Activated CD4-positive, alpha-beta memory T cell treated with anti-CD3 and anti-CD28 coated beads for 36 hours (primary cell): ENCODE measurements at places on chromosomes 1 and 21. TPM values are rescaled to one million over a fixed set of nuclear protein-coding genes. Genes with fewer than 3 reads are reported as not detected.

DNA sequence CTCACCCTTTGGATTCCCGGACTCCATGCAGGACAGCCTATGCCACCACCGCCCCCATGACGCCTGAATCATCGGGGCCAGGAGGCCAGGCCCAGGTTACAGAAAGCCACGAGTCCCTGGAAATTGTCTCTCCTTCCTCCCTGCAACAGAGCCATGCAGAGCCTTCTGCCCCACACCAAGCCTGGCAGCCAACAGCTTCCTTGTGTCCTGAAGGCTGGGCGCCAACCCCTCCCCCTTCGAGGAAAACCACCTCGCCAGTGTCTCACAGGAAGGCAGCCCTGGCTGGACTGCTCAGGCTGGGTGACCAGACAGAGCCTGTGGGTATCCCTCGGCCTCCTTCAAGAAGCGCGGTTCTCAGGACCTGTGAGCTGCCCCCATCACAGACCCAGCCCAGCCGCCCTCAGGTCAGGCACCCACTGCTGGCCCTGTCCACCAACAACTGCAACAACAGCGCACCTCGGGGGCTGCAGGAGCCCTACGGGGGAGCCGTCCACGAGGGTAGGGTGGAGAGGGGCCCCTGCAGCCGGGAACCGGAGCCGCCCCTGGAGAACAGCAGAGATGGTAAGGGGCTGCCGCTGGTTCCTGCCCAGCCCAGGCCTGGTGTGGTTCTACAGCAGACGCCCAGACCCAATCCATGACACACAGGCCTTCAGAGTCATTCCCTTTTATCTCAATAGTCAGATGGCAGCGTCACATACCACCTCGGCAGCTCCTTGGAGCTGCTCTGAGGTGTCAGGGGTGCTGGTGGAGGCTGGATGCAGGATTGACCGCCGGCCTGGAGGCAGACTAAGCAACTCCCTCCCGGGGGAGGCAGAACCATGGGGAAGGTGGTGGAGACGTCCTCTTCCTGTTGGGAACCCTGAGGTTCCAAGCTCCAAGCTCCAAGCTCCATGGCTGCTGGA, 23.7 kb downstream of the KIAA1614 start:
- H3K36me3 ChIP-seq: no peaks in the 10 kb centered on the region
- no peak overlapping the region for H3K27ac ChIP-seq
- H3K4me1 ChIP-seq: no peaks in the 10 kb centered on the region
- DNase-seq: no peak

- H3K4me1 ChIP-seq: peaks cover 35% of the 10 kb centered on the region
- no peak for DNase-seq
- H3K4me3 ChIP-seq: no peak overlapping the region
- H3K36me3 ChIP-seq: peaks cover 47% of the 10 kb centered on the region
- H3K27me3 ChIP-seq: no peaks in the 10 kb centered on the region
Measured at GRCh38 chr21:44907225-44907965, 13.3 kb downstream of the ITGB2 start.

CCDC190 gene
- not detected for total RNA-seq

GRCh38 chr1:62209931-62210595, 15.4 kb downstream of the L1TD1 start:
- DNase-seq: no peak
- peaks cover 4% of the 10 kb centered on the region for H3K36me3 ChIP-seq
- no peak overlapping the region for H3K27ac ChIP-seq
- peaks cover 3% of the 10 kb centered on the region for H3K27me3 ChIP-seq
- H3K4me1 ChIP-seq: no peaks in the 10 kb centered on the region

CELA2A gene
- total RNA-seq: not detected

MPC2 gene
- total RNA-seq: 71.3 TPM

MFSD2A gene
- 7.5 TPM for total RNA-seq

- DNase-seq: peak; percentile 99
- H3K4me3 ChIP-seq: peak overlapping the region; percentile 93
- peaks cover 34% of the 10 kb centered on the region for H3K36me3 ChIP-seq
- no peaks in the 10 kb centered on the region for H3K27me3 ChIP-seq
- H3K27ac ChIP-seq: peak overlapping the region; percentile 93
Measured at GRCh38 chr1:156751757-156752481, 444 bp upstream of the HDGF start.

DNA sequence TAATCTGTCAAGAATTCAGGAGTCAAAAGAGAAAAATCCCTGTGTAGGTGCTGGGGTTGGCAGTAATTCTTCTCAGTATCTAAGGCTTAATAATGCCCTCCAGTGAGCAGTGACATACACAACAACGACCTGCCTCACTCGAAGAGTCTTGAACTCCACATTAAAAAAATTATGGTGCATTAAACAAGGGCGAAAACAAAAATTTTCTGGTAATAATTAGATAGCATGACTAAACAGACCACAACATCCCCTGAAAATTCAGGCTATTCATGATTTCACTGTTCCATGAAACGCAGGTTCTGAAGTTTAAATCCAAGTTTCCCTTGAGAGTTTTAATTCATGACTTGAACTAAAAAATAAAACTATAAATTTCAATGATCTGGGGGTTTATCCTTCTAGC, 5.1 kb downstream of the SRSF4 start:
- peaks cover 53% of the 10 kb centered on the region for H3K36me3 ChIP-seq
- peak overlapping the region; percentile 49 for H3K27ac ChIP-seq
- no peak for DNase-seq
- H3K27me3 ChIP-seq: no peaks in the 10 kb centered on the region

RABGGTB gene
- 158 TPM for total RNA-seq

DNA sequence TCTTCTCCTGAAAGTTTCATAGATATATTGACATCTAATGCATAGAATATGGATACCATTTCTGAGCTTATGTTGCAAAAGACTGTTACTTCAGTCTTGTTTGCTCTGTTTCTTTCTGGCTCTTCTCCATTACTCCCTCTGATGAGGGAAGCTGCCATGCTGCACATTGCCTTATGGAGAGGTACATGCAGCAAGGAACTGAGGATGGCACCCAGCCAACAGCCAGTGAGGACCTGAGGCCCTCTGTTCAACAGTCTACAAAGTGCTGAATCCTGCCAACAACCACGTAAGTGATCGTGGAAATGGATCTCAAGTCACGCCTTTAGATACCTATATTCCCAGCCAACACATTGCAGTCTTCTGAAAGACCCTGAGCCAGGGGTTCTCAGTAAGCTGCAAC, 66.6 kb upstream of the ADAMTS5 start:
- no peaks in the 10 kb centered on the region for H3K4me1 ChIP-seq
- DNase-seq: no peak
- H3K4me3 ChIP-seq: no peak overlapping the region
- H3K27me3 ChIP-seq: no peaks in the 10 kb centered on the region
- no peaks in the 10 kb centered on the region for H3K36me3 ChIP-seq
- H3K27ac ChIP-seq: no peak overlapping the region

GRCh38 chr21:41567901-41568510, 60.0 kb upstream of the TMPRSS2 start:
- H3K4me3 ChIP-seq: no peak overlapping the region
- H3K27ac ChIP-seq: no peak overlapping the region
- no peak for DNase-seq
- peaks cover 17% of the 10 kb centered on the region for H3K27me3 ChIP-seq
- no peaks in the 10 kb centered on the region for H3K36me3 ChIP-seq

GRCh38 chr1:246587606-246588005, 21.4 kb downstream of the CNST start:
- peaks cover 59% of the 10 kb centered on the region for H3K4me1 ChIP-seq
- H3K27me3 ChIP-seq: no peaks in the 10 kb centered on the region
- H3K36me3 ChIP-seq: peaks cover 20% of the 10 kb centered on the region

SAMD11 gene
- total RNA-seq: not detected

CD1B gene
- total RNA-seq: not detected

DNA sequence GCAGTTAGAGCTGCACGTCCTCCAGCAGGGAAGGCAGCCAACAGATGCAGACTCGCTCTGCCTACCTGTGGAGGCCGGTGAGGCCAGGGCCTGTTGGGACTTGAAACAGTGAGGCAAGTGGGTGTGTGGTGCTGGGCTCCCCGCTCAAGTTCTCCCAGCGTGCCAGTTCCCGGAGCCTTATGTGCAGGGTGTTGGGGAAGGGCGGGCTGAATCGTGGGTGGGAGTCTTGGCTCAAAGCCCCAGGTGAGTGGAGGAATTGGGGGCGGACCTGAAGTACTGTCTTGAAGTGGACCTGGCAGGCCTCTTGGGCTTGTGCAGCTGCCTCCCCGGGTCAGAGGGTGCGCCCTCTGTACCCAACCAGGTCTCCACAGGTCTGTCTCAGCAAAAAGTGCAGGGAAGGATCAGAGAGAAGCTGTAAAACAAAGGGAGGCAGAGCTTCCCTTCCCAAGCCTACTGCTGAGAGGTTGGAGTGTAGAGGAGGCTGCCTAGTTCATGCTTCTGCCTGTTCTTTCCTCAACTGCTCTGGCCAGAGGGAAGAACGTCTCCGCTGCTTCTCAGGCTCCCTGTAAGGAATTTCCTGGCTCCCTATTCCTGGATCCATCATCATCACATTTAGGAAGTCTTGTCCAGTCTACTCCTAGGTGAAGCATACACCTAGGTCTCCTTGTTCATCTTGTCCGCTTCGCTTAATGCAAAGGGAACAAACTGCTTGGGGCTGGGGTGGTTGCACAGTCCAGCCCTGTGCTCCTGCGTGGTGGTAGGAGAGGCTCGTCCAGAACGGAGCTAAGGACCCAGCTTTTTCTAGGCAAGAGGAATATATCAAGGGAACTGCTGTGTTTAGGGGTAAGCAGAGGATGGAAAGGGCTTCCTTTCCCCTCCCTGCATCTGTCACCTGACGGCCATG, 14.9 kb downstream of the UTP11 start:
- peaks cover 51% of the 10 kb centered on the region for H3K4me1 ChIP-seq
- H3K27me3 ChIP-seq: no peaks in the 10 kb centered on the region
- DNase-seq: no peak
- peaks cover 22% of the 10 kb centered on the region for H3K36me3 ChIP-seq
- H3K4me3 ChIP-seq: no peak overlapping the region
- H3K27ac ChIP-seq: peak overlapping the region; percentile 89

GRCh38 chr1:220905650-220906560, 26.7 kb downstream of the HLX start:
- DNase-seq: no peak
- H3K4me3 ChIP-seq: no peak overlapping the region
- H3K27ac ChIP-seq: no peak overlapping the region
- no peaks in the 10 kb centered on the region for H3K4me1 ChIP-seq

OR2T2 gene
- total RNA-seq: not detected

DNA sequence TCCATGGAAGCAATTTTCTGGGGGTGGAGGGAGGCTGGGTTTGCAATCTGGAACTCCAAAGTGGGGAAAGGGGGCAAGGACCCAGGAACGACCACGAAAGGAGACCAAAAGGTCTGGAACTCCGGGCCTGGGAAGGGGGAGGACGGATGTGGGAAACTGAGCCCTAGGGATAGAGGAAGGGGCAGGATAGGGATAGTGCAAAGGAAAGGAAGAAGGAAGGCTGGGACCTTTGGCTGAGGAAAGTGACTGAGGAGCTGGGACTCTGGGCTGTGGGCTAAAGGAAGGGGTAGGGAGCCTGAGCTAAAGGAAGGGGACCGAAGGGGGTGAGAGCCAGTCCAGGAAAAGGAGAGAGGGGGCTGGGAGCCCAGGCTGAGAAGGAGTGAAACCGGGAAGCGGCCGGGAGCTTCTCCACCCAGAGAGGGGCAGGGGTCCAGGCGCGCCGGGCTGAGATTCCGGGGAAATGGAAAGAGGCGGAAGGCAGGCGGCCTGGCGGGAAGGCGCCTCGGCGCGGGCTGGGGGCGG, 395 bp downstream of the SLC9A1 start:
- H3K4me1 ChIP-seq: peaks cover 47% of the 10 kb centered on the region
- peak overlapping the region; percentile 83 for H3K4me3 ChIP-seq
- H3K36me3 ChIP-seq: peaks cover 2% of the 10 kb centered on the region
- H3K27me3 ChIP-seq: no peaks in the 10 kb centered on the region
- peak overlapping the region; percentile 77 for H3K27ac ChIP-seq
- DNase-seq: no peak

DNA sequence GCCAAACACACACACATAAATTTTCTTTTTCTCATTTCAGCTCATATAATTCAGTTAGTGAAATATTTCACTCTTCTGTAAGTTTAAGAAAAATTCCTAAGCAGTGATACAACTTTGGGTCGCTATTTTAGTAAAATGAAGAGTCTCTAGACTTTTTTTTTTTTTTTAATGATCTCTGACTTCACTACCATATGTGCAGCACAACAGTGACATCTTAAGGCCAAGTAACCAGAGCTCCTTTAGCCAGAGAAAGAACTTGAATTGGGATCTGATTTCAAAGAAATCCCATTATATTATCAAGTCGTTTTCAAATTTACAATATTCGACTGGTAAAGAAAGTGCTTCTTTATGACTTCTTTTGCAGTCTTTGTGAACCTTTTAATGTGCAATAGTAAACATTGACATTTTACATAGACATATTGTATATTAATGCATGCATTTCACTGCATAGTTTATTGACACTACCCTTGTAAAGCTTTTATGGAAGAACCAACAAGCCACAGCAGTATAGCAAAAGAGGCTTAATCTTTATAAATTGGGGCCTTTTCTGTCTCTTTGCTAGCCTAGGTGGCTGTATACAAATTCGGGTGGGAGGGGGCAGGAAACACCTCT, 62.2 kb downstream of the LRRC40 start:
- H3K4me1 ChIP-seq: no peaks in the 10 kb centered on the region
- no peak for DNase-seq
- H3K27ac ChIP-seq: no peak overlapping the region
- H3K4me3 ChIP-seq: no peak overlapping the region
- H3K27me3 ChIP-seq: no peaks in the 10 kb centered on the region

DNA sequence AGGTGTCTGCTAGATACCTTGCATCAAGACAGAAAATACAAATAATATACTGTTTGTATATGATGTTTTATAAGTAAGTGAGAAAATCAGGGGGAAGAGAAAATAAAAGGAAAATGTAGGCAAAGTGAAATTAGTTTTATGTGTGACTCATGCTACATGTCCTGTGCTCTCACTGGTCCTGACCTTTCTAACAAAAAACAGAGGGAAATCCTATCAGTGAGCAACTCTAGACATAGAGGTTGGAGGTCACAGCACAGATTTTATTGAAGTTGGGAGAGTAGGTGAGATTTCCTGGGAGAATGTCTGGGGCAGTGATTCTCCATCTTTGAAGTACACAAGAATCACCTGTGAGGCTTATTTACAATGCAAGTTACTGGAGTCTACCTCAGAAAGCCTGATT, 9.5 kb downstream of the SCCPDH start:
- H3K36me3 ChIP-seq: peaks cover 51% of the 10 kb centered on the region
- no peak overlapping the region for H3K27ac ChIP-seq
- DNase-seq: no peak
- no peaks in the 10 kb centered on the region for H3K27me3 ChIP-seq
- no peaks in the 10 kb centered on the region for H3K4me1 ChIP-seq

GJA8 gene
- not detected for total RNA-seq

GJC2 gene
- total RNA-seq: 0.57 TPM

TARS2 gene
- total RNA-seq: 51.7 TPM

THEM5 gene
- not detected for total RNA-seq

DNA sequence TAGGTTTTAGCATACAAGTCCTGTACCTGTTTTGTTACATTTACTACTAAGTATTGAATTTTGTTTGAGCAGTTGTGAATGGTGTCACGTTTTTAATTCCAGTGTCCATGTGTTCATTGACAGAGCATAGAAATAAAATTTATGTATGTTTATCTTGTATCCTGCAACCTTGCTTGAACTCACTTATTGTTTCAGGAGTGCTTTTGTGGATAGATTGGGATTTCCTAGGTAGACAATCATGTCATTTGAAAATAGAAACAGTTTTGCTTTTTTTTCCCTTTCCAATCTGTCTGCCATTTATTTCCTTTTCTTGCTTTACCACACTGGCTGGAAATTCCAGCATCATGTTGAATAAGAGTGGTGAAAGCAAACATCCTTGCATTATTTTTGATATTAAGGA, 15.0 kb upstream of the ABCG1 start:
- peaks cover 34% of the 10 kb centered on the region for H3K4me1 ChIP-seq
- H3K27me3 ChIP-seq: no peaks in the 10 kb centered on the region
- no peak overlapping the region for H3K4me3 ChIP-seq
- DNase-seq: no peak
- H3K27ac ChIP-seq: no peak overlapping the region

- H3K27ac ChIP-seq: no peak overlapping the region
- no peak overlapping the region for H3K4me3 ChIP-seq
- H3K36me3 ChIP-seq: peaks cover 2% of the 10 kb centered on the region
- no peaks in the 10 kb centered on the region for H3K27me3 ChIP-seq
Measured at GRCh38 chr21:19850157-19850556, 1148.1 kb upstream of the NCAM2 start.
